ENCODE measurements at places on chromosomes 2 and 18.

- no peak for DNase-seq
These were observed 54.5 kb downstream of the FAM171B start for GRCh38 chr2:186748354-186748753.

DNA sequence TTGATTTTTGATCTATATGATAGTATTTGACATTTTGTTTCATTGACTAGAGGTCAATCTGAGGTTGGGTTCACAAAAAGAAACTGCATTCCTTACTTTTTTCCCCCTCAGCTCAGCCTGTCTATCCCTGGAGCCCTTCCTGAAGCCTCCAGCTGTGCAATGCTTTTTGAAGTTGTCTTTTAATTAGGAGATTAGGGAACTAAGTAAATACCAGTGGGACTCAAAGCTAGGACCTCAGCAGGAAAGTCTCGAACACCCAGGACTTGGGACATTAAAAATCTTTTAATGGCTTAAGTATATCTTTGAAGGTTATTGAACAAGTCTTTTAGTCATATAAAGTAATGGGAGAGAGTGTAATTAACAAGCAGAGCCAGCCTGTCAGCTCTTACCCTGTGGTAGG, 220.2 kb downstream of the PDE11A start:
- DNase-seq: no peak

DNA sequence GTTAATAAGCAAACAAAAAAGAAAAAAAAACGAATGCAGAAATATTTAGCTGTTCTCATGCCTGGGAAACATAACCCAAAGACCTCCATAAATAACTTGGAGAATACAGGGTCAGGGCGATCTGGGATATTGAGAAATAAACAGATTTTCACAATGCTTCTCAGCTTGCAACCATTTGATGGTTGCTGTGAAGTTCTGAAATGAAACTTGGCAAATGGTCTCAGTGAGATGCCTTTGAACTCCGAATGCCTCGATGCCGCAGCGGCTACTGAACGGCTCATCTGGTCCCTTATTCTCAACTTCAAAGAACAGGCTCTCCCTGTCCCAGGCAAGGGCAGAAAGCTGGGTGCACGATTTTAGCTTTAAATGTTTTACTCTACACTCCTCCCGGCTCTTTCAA, 78.1 kb downstream of the ZNF516 start:
- DNase-seq: no peak

DNA sequence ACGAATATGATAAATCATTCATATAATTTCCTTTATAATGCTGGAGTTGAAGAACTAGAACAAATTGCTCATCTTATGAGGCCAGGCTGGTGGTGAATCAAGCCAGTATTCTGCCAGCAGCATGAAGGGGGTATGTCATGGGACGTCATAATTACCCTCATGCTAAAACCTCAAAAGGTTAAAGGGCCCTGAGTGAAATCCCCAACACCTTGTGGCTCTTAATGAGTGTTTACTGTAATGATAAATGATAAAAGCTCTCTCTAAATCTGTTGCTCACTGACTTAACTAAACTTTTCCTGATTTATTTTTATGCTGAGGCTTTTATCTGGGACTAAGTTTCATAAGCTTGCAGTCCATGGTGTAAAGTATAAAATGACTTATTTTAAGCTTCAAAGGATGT, 18.3 kb upstream of the NEDD4L start:
- DNase-seq: no peak

- DNase-seq: peak; percentile 8
These were observed 56.2 kb downstream of the STRADB start for GRCh38 chr2:201507725-201508124.

DNA sequence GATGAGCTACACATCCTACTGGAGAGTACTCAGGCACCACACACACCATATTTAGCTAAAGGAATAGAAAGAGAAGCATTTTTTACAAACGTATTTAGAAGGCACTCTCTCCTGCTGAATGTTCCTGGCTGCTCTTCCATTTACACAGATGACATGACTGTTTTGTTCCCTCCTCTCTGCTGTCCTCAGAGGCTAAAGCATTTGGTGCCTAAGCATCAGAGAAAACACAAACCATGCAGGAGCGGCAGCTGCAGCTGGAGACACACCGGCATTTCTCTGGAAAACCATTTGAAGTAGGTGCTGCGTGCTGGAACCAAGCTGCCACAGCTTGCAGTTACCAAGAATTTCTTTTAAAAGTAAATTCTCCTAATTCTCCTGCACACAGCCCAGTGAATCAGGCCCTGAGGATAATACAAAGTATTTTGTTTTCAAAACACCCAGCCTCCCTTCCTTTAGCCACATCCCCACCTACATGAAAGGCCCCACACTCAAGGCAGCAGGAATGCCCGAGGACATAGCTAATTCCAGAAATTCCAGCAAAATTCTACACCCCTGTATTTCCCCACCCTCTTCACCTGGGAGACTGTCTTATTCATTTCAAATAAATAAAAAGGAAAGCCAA, 488.9 kb upstream of the SOX11 start:
- DNase-seq: no peak

- DNase-seq: no peak
These were observed 471.5 kb downstream of the PIK3C3 start for GRCh38 chr18:42426496-42427015.

DNA sequence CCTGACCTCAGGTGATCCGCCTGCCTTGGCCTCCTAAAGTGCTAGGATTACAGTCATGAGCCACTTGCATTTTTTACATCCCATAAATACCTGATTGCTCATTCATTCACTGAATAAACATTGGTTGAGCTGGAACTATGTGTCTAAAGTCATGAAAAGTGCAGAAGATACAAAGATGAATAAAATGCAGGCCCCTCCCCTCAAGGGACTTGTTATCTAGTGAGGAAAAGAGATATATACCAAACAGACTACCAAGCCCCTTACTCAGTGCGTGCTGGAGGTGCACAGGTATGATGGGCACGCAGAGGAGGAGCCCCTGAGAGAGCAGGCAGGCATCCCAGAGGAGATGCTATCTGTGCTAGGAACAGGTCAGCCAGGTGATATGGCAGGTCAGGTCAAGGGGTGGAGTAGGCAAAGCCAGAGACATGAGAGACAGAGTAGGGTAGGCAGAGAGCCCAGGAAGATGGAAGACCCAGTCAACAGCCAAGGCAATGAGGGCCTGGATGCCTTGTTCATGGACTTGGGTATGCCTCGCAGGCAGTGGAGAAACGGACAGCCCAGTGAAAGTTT, 7.7 kb downstream of the FHL2 start:
- DNase-seq: no peak

All from stimulated activated CD4-positive, alpha-beta T cell treated with anti-CD3 and anti-CD28 coated beads, Interleukin-15, amount 100 ng/mL, for 48 hours (primary cell).